ENCODE measurements at places on chromosomes 1 and 21. TPM values are rescaled to one million over a fixed set of nuclear protein-coding genes. Genes with fewer than 3 reads are reported as not detected.
A peak's percentile ranks its signal among the peaks of the same experiment; 100 is the strongest.

Gene SYDE2
- 17.5 TPM for total RNA-seq

DNA sequence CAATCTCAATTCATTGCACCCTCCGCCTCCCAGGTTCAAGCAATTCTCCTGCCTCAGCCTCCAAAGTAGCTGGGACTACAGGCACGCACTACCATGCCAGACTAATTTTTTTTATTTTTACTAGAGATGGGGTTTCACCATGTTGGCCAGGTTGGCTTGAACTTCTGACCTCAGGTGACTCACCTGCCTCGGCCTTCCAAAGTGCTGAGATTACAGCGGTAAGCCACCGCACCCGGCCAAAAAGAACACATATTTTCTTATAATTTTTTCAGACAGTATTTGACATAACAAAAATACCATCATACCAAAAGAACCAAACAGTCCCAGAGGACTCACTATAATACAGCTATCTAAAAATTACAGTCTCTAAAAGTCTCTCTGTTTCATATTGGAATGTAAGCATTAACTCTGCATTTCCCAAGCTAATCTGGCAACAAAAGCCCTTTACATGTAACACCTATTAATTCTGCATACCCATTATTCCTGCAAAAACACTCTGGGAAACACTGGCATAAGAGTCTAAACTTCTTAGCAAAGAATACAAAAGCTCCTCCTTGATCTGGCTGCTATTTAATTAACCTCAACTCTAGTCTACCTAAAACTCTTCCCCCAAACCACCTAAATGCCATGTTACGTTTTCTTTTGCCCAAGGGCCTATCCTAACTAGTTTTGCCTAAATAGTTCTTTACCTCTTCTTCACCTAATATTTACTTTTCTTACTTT lies 26.9 kb downstream of the WDR26 start:
- no peak overlapping the region for H3K4me3 ChIP-seq
- no peak overlapping the region for H3K27ac ChIP-seq
- H3K36me3 ChIP-seq = peaks cover 28% of the 10 kb centered on the region
- DNase-seq = peak; percentile 24

DNA sequence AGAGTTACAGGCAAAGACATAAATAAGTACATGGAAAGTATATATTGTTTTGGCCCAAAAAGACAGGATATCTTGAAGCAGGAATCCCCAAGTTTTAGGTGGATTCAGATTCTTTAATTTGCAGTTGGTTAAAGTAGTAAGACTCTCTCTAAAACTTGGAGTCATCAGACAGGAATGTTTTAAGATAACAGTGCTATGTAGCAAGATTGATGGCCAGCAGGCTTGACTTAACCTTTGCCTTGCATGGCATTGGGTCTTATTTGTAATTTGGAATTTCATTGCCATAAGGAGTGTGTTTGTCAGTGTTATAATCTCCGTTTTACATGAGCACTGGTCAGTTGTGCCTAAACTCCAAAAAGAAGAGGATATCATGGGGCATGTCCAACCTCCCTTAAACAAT lies 727.6 kb upstream of the CHRM3 start:
- H3K4me3 ChIP-seq = no peak overlapping the region
- H3K4me1 ChIP-seq = no peaks in the 10 kb centered on the region
- no peaks in the 10 kb centered on the region for H3K36me3 ChIP-seq

DNA sequence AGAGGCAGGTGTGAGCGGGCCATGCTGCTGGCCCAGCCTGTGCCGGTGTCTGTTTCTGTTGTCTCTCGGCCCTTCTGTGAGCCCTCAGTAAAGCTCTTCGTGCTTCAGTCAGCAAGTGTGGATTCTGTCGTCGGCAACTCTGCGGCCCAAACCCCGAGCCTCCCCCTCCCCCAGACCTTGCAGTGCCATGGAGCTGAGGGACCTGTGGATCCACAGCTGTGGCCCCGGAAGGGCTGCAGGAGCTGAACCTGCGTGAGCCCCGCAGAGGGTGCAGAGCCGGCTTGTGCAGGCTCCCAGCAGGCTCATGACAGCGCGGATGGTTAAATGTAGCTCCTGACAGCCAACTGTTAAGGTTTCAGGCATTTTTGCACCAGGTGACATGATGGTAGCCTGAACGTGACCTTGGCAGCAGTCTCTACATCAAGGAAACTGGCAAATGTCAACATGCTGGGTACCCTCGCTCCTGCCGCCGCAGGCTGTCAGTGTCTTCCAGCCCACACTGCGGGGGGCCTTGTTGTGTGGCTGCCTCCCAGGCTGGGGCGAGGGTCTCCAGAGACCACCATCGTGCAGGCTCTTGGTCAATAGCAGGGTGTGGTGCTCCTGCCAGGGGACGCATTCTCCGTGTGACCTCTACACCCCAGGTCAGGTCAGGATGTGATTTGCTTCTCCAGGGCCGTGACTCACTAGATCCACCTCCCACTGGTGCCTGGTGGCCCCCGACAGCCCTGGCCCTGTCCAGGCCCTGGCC lies 7.0 kb downstream of the LRRC3 start:
- H3K4me1 ChIP-seq = no peaks in the 10 kb centered on the region
- no peak overlapping the region for H3K27ac ChIP-seq
- no peaks in the 10 kb centered on the region for H3K27me3 ChIP-seq
- H3K36me3 ChIP-seq = no peaks in the 10 kb centered on the region

Gene ANKRD35
- 0.26 TPM for total RNA-seq

Gene SPATA45
- not detected for total RNA-seq

- H3K4me3 ChIP-seq = peak overlapping the region; percentile 88
- no peaks in the 10 kb centered on the region for H3K36me3 ChIP-seq
- H3K27me3 ChIP-seq = no peaks in the 10 kb centered on the region
- no peak for DNase-seq
- H3K4me1 ChIP-seq = peaks cover 31% of the 10 kb centered on the region
- peak overlapping the region; percentile 89 for H3K27ac ChIP-seq
Measured at GRCh38 chr1:88891951-88892340, 579 bp upstream of the GTF2B start.

GRCh38 chr1:244435562-244436205 lies 16.0 kb downstream of the ADSS2 start:
- no peak for DNase-seq
- H3K36me3 ChIP-seq = peaks cover 3% of the 10 kb centered on the region
- H3K4me1 ChIP-seq = no peaks in the 10 kb centered on the region
- no peak overlapping the region for H3K27ac ChIP-seq
- no peaks in the 10 kb centered on the region for H3K27me3 ChIP-seq

DNA sequence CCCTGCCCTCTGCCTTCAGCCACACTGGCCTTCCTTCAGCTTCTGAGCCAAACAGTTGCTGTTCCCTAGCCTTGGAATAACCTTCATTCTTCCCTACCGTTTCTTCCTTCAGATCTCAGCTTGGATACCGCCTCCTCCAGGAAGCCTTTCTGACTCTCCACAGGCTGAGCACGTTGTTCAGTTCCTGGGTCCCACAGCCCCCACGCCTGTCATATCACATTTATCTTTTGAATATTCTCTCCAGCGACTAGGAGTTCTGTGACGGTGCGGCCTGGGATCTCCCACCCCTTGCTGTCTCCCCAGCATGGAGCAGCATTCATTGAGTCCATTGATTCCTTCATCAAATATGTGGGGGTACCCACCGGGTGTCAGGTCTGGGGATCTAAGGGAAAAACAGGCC lies 39.2 kb downstream of the EPHA2 start:
- H3K4me1 ChIP-seq = peaks cover 25% of the 10 kb centered on the region
- no peak for DNase-seq
- H3K4me3 ChIP-seq = no peak overlapping the region
- H3K36me3 ChIP-seq = no peaks in the 10 kb centered on the region
- no peak overlapping the region for H3K27ac ChIP-seq

GRCh38 chr1:226438007-226438406 lies 30.1 kb upstream of the PARP1 start:
- H3K4me1 ChIP-seq = no peaks in the 10 kb centered on the region
- DNase-seq = no peak
- H3K27me3 ChIP-seq = no peaks in the 10 kb centered on the region
- no peak overlapping the region for H3K27ac ChIP-seq
- no peaks in the 10 kb centered on the region for H3K36me3 ChIP-seq

Gene RUNX3
- total RNA-seq = not detected

- peaks cover 25% of the 10 kb centered on the region for H3K36me3 ChIP-seq
- peaks cover 25% of the 10 kb centered on the region for H3K4me1 ChIP-seq
- H3K27me3 ChIP-seq = no peaks in the 10 kb centered on the region
Measured at GRCh38 chr1:92843046-92843423, 11.2 kb downstream of the RPL5 start.

GRCh38 chr1:228515200-228515834 lies 28.1 kb downstream of the RNF187 start:
- no peaks in the 10 kb centered on the region for H3K27me3 ChIP-seq
- DNase-seq = peak; percentile 13
- H3K36me3 ChIP-seq = no peaks in the 10 kb centered on the region
- H3K4me1 ChIP-seq = no peaks in the 10 kb centered on the region

Gene NGF
- not detected for total RNA-seq

Gene ATF3
- 27.0 TPM for total RNA-seq

DNA sequence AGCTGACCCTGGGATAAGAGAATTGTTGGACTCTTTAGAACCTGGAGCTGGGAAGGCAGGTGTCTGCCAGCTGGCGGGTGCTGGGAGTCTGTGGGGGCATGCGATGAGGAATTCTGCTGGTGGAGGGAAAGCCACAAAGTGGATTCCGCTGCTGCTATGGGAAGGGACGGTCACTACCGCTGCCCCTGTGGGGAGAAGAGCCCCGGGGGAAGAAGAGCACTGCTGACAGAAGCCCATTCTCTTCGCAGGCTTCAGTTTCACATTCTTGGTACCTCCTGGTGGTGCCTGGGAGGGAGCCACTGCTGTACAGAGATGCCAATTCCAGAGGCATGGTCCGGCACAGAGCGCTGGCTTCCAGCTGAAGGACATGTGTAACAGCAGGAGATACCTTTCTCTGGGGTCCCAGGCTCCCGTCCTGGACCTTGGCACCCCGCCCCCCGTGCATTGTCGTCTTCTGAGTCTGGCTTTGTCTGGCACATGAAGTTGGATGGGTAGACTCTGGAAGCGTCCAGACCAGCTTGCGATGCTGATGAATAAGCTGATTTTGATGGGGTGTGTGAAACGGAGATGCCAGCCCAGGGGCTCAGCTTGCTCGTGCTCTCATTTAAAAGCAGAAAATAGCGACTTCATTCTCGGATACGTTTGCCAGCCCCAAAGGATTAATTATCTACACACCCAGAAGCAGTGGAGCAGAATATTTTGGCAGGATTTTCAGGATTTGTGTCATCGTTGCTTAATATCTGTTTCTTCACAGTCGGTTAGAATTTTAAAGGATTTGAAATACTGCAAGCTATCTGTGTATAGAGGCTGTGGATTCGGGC lies 13.2 kb downstream of the PDXK start:
- no peak overlapping the region for H3K4me3 ChIP-seq
- H3K27me3 ChIP-seq = no peaks in the 10 kb centered on the region
- peak overlapping the region; percentile 55 for H3K27ac ChIP-seq

GRCh38 chr1:232172563-232172962 lies 457.4 kb downstream of the SIPA1L2 start:
- no peaks in the 10 kb centered on the region for H3K36me3 ChIP-seq
- H3K27me3 ChIP-seq = no peaks in the 10 kb centered on the region
- H3K27ac ChIP-seq = no peak overlapping the region
- no peaks in the 10 kb centered on the region for H3K4me1 ChIP-seq

DNA sequence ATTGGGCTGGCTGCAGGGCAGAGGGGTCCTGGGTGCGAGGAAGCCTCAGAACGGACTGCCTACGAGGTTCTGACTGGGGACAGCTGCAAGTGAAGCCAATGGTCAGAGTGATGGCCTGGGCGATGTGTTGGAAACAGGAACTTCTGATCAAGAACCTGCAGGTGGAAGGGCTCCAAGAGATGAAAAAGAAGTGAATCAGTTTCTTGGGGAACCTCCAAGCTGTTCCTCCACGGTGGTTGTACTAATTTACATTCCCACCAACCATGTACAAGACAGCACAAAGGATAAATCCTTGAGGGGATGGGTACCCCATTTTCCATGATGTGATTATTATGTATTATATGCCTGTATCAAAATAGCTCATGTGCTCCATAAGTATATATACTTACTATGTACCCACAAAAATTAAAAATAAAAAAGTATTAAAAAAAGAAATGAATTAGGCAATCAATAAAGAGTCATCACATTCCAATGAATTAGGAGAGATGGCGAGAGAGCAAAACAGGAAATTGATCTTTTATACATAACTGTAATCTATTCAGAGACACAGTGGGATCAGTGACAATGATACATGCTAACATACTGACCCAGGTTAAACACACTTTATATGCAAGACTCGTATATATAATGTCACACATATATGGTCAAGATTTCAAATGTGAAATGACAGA lies 58.1 kb downstream of the PTPN14 start:
- H3K4me1 ChIP-seq = peaks cover 2% of the 10 kb centered on the region
- no peaks in the 10 kb centered on the region for H3K36me3 ChIP-seq
- H3K27ac ChIP-seq = no peak overlapping the region
- DNase-seq = no peak
- H3K27me3 ChIP-seq = no peaks in the 10 kb centered on the region

GRCh38 chr1:183674339-183674738 lies 21.2 kb upstream of the APOBEC4 start:
- H3K36me3 ChIP-seq = no peaks in the 10 kb centered on the region
- no peak overlapping the region for H3K27ac ChIP-seq
- no peaks in the 10 kb centered on the region for H3K4me1 ChIP-seq
- peak; percentile 14 for DNase-seq
- H3K27me3 ChIP-seq = no peaks in the 10 kb centered on the region

DNA sequence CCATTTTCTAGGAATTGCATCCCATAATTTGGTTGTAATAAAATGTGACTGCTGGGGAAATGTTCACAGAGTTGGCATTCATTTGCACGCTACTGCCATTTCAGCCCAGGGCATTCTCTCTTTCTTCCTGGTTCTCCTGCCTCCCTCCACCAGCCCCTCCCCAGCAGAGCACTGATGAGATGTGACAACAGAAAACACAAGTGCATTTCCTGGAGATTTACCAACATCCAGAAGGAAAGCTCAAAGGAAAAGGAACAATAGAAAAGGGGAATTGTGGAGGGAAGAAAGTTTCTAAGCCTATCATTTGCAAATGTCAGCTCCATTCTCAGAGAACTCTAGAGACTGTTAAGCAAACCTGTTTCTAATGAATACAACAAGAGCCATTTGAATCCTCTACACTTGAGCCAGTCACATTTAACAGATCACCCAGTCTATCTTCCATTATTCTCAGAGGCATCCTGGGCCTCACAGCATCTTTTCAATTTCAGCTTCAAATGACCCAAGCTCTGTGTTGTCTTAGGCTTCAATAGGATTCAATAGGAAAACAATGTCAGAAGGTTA lies 395.6 kb upstream of the PBX1 start:
- no peak for DNase-seq
- no peak overlapping the region for H3K27ac ChIP-seq
- H3K4me1 ChIP-seq = no peaks in the 10 kb centered on the region
- H3K27me3 ChIP-seq = no peaks in the 10 kb centered on the region
- H3K4me3 ChIP-seq = no peak overlapping the region

Gene TIMM17A
- total RNA-seq = 25.4 TPM

DNA sequence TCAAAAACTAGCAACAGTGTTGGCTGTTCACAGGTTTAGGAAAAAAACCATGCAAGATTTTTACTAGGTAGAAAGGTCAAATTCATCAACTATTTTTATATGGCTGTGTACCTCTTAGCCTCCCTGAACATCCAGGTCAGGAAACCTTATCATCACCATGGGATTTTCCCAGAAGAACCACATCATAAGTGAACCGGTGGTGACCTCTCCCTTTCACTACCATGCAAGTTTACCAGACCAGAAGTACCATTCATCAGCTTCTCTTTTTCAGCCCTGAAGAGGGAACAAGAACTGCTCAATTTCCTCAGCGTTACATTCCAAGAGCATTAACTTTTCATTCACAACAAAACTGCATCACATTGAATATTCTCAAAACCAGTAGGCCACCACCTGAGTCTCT lies 5.9 kb downstream of the SSBP3 start:
- DNase-seq = no peak
- H3K36me3 ChIP-seq = peaks cover 12% of the 10 kb centered on the region
- no peaks in the 10 kb centered on the region for H3K27me3 ChIP-seq
- H3K4me1 ChIP-seq = peaks cover 78% of the 10 kb centered on the region

- no peaks in the 10 kb centered on the region for H3K36me3 ChIP-seq
- H3K27me3 ChIP-seq = no peaks in the 10 kb centered on the region
- no peak for DNase-seq
- H3K4me1 ChIP-seq = peaks cover 15% of the 10 kb centered on the region
Measured at GRCh38 chr21:35020902-35021301, 28.2 kb downstream of the RUNX1 start.

Gene SPATA1
- total RNA-seq = under 0.01 TPM

All from body of pancreas (tissue), 4 donors.